Stimulated activated CD8-positive, alpha-beta memory T cell treated with anti-CD3 and anti-CD28 coated beads, Interleukin-7, amount 100 ng/mL, for 1 hour (primary cell): ENCODE measurements at places on chromosomes 11 and 22.

DNA sequence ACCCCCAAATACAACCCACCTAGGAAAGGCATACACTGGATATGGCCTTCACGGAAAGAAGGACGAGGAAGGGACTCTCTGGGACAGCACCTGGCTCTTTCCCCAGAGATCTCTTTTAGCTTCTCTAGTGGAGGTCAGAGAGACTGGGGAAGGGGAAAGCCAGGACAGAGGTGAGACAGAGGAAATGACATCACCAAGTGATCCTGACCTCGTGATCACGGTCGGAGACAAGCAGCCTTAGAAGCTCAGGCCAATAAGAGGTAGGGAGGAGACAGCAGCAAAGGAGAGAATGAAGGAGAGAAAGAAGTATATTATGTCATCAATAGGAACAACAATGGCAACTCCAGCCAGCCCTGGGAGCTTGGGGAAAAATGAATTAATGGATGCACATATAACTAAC lies 15.4 kb upstream of the TMPRSS13 start:
- no peak for DNase-seq

- DNase-seq = no peak
Observed at GRCh38 chr11:27285761-27286160, 77.3 kb downstream of the CCDC34 start.

DNA sequence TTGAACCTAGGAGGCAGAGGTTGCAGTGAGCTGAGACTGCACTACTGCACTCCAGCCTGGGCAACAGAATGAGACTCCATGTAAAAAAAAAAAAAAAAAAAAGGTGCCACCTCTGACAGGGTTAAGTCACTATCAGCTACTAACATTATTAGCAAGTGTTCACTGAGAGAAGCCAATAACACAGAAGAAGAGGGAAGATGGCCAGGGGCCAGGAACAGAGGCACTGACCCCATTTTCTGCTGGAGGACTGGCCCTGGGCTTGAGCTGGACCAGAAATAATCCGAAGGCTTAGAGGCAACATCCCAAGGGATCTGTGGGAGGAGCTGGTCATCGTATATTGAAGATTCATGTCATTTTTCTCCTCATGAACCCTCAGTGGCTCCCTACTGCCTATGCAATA lies 5.0 kb downstream of the SLC5A1 start:
- DNase-seq = no peak

- no peak for DNase-seq
Observed at GRCh38 chr11:75982309-75982708, 167.3 kb downstream of the UVRAG start.

GRCh38 chr22:26709617-26710390 lies 52.4 kb downstream of the MIAT start:
- DNase-seq = no peak

DNA sequence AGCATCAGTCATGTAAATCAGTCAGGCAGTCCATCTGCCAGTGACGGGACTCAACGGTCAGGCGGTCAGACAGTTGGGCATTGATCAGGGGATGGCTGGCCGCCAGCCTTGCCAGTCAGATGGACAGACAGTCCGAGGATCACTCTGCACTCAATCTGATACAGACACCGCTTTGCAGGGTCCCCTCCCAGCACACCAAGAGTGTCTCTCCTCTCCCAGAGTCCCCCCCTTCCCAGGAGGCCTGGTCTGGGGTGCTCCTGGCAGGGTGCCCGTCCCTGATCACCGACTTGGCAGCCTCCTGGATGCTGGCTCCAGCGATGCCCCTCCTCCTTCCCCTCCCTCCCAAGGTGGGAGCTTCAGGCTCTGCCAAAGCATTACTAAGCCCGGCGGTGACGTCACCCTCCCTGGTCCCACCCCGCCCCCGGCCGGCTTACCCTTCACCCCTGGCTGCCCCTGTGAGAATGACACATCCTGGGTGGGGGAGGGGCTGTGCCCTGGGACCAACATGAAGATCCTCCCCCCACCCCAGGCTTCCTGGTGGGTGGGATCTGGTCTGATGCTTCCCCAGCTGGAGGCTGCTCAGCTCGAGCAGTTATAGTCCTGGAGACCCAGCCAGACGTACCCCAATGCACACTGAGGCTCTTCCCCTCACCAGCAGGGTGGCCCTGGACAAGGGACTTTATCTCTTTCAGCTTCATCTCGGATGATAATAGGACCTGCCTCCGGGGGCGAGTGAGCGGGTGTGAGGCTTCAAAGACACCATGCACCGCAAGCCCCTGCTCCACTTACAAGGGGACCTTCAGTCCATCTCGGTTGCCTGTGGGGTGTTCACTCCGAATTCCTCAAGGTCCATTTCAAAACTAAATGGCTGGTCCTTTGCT lies 69.2 kb downstream of the CD82 start:
- DNase-seq = no peak

DNA sequence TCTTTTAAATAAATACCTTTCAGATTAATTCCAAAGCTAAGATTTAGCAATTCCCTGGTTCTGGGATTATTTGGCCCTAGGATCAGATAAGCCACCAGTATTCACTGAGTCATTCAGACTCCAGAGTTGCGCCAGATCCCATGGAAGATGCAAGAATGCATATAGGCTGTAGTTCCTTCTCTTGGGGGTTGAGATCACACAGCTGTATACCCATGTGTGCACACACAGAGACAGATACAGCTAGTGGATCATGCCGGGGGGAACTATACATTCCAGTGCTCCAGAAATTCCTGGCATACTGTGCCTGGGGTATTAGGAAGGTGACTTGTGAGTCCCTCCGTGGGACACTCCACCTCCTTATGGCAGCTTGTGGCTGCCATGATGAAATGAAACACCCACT lies 75.4 kb downstream of the ZBTB16 start:
- DNase-seq = no peak

GRCh38 chr11:113296447-113297205 lies 17.8 kb upstream of the TTC12 start:
- no peak for DNase-seq

GRCh38 chr11:106467501-106467900 lies 390.0 kb downstream of the AASDHPPT start:
- no peak for DNase-seq

DNA sequence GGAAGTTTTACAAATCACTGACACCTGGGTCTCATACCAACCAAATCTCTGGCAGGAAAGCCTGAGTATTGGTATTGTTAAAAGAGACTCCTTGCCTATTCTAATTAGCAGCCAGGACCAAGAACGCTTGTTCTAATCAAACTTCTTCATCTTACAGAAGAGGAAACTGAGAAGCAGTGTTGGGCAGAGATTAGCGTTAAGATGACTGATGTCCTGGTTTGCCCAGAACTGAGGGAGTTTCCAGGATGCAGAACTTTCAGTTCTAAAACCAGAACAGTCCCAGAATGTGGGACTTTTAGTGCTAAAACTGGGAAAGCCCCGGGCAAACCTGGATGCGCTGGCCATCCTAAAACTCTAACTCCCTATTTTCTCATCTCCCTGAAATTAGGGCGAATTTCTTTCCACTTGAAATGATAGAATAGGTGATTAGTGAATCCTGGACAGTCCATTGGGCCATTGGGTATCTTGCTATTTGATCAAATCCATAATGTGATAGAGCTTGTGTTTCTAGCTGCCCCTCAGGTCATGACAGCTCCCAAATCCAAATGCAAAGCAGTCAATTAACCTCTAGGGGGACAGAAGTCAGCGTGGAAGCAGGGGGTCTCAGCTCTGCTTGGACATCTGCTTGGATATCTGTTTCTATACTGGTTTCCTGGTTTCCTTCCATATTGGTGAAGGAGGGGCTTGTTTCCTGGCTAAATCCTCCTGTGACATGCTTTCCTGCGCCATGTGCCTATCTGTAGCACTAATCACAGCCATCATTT lies 16.0 kb upstream of the TMPRSS13 start:
- no peak for DNase-seq

DNA sequence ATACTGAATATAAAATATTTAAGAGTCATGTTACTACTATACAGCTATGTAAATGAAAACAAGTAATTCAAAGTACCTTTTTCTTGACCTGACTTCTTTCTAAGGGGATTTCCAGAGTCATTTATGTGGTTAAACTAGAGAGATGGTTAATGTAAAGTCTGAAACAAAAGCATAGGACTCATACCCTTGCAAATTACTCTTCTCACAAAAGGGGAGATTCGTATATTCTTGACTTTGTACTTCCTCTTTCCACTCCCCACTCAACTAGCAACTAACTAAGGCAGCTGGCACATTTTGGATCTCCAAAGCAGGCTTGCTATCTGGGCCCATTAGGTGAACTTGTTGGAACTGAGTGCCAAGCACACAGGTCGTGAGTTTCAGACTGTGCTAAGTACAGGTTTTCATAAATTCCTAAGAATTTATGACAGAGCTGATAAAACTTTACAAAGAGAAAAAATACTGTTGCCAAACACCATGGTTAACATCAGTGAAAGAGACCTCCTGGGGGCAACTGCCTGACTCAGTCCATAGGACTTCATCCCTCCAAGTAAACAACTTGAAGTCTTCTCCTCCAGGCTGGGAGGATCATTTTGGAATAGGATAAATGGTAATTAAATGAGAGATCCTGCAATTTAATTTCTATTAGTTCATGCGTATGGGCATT lies 77.0 kb upstream of the DDI1 start:
- DNase-seq = no peak

GRCh38 chr11:130129922-130130321 lies 29.7 kb upstream of the ST14 start:
- no peak for DNase-seq
